Suprapubic skin (tissue), 4 donors: ENCODE measurements at places on chromosomes 12 and 14. TPM values are rescaled to one million over a fixed set of nuclear protein-coding genes. Genes with fewer than 3 reads are reported as not detected.

The CCDC175 gene
- total RNA-seq = not detected

The TAS2R43 gene
- 4.7 TPM for total RNA-seq

The SYNDIG1L gene
- 0.91 TPM for total RNA-seq

The RNASE7 gene
- 46.9 TPM for total RNA-seq

- H3K4me3 ChIP-seq = no peak overlapping the region
- H3K4me1 ChIP-seq = no peaks in the 10 kb centered on the region
- H3K36me3 ChIP-seq = no peaks in the 10 kb centered on the region
- DNase-seq = no peak
Measured at GRCh38 chr12:5861416-5861815, 83.6 kb downstream of the ANO2 start.

DNA sequence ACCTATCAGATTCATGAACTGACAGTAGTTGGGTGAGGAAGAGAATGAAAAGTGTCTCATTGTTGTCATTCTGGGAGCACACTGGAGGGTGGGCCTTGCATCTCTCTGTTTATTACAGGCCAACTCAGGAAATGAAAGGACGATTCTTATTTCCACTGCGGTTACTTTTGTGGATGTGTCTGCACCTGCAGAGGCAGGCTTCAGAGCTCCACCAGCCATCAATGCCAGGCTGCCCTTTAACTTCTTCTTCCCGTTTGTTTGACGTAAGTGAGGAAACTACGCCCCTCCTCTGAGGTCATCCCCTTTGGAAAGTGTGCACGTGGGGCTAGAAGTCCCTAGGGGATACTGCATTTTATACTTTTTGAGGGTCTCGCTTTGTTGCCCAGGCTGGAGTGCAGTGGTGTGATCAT lies 33.7 kb downstream of the TCTN1 start:
- no peaks in the 10 kb centered on the region for H3K4me1 ChIP-seq
- no peak for DNase-seq
- H3K4me3 ChIP-seq = no peak overlapping the region
- H3K36me3 ChIP-seq = peaks cover 67% of the 10 kb centered on the region
